ENCODE measurements at places on chromosomes 13 and 19.

GRCh38 chr13:42395086-42395821, 123.3 kb downstream of the AKAP11 start:
- no peak for DNase-seq

GRCh38 chr13:20405691-20406090, 120.0 kb downstream of the CRYL1 start:
- DNase-seq, result no peak

GRCh38 chr13:76048675-76049375, 412.7 kb downstream of the LMO7 start:
- no peak for DNase-seq

GRCh38 chr13:98525456-98526181, 51.3 kb downstream of the STK24 start:
- DNase-seq, result no peak

GRCh38 chr19:20912973-20913372, 10.1 kb upstream of the ZNF85 start:
- DNase-seq, result no peak

DNA sequence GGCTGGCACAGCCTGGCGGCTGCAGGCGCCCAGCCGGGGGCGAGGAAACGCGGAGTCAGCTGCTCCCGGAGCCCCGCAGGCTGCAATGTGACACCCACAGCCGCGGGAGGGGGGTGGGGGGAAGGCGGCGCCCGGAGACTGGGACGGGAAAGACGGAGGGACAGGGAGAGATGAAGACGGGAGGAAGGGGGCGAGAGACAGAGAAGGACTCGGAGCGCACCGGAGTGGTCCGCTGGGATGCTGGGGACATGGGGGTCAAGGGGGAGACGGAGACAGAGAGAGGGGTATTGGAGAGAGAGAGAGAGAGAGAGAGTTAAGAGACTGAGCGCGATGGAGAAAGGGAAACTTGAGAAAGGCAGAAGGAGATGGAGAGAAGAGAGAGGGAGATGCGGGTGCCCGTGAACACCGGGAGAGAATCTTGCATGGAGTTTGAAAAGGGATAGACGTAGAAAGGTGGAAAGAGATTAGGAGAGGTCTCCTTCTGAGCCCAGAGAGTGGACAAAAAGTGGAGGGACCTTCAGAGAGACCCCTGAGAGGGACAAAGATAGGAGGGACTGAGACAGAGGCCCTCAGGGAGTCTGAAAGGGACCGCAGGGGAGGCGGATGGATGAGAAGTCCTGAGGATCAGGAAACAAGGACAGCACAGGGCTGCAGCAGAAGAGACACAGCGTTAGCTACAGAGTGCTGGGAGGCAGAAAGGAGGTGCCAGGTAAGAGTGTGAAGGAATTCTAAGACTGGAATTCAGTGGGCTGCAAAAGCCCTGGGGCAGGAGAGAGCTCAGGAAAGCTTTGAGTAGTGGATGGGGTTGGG, 1.0 kb downstream of the SCN1B start:
- no peak for DNase-seq

DNA sequence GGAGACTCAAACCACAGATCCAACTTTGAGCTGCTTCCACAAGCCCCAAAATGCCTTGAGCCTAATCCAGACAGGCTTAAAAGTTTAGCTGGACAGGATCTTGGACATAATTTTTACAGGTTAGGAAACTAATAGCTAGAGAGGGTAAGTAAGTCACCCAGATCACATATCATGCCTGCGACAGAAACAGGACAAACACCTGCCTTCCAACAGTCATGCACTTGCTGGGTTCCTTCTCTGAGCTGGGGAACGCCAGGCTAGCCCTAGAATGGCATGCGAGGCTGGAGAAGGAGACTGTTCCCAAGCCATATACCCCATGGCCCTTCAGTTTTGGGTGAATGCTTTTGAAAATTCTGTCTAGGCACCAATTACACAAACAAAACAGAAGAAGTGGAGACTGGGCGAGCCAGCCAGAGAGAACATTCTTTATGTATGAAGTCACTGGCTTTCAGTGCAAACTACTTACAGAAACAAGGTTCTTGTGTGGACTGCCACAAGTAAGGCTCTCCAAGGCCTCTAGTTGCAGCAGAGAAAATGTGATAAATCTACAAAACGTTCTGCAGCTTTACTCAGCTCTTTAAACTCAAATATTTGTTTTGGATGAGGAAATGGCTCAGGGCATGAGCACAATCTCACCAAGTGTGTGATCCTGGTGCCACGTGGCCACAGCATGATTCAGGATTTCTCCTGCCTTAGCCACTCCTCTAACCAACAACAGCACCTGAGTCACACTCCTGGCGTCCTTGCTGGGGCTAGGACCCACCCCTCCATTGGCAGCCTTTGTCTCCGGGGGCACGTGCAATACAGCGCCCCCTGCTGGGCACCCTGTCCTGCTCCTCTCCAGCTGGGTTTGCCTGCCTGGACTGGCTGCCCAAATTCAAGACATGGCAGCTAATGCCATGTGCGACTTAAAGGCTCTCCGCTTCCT, 73.4 kb upstream of the UBL3 start:
- peak; percentile 51 for DNase-seq

GRCh38 chr13:48879854-48880253, 95.9 kb upstream of the FNDC3A start:
- DNase-seq, result no peak

All from NT2/D1 (cell line).